ENCODE measurements at places on chromosomes 16 and 17.

- DNase-seq = no peak
Measured at GRCh38 chr17:76710863-76711611, at the start of gene MXRA7. Gene MXRA7, minus strand, starts transcription at chr17:76710965. Its CDS starts 19 bp downstream, at chr17:76710946.

DNA sequence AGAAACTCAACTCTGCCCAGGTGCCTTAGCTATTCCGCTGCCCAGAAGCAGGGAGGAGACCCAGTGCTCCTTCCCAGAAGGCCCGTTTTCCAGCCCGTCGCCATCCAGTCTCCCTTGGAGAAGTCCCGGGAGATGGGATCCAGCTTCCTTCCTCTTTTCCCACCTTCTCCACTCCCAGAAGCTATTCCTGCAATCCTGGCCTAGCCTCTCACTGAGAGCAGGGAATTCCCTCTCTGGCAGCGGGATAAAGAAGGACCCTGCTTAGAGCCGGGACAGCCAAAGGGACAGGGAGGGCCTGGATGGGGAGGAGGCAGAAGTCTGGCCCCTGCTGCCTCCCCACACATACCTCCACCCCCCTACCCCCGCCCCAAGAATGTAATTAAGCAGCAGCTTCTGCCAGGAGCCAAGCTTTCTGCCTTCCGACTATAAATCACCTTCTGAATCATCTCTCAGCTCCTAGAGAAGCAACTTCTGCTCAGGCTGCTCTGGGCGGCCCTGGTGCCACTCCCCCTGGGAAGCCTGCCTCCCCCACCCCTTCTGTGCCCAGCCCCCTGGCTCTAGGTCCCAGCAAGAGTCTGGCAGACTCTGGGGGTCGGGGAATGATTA is 6.4 kb downstream of the WNT3 start:
- no peak for DNase-seq

GRCh38 chr16:81645266-81645694 is 133.8 kb upstream of the PLCG2 start:
- no peak for DNase-seq

GRCh38 chr17:72176951-72177660 is 56.3 kb downstream of the SOX9 start:
- DNase-seq = no peak

DNA sequence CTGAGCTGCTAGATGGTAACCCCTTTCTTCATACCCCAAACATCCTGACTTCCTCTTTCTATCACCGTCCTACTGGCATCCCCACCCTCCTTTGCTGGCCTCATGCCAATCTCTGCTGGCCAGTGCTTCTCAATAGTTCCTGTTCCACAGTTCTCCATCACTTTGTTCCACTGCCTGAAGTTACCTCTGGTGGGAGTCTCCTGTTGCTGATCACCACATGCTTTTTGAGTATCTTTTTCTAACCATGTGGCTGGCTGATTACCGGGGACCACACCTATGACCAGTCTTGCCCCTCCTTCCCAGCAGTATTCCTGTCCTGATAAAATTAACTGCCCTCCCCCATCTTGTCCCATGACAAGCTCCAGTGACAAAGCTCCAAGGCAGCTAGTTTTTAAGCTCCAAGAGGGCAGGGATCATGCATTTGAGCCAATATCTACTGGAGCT is 380.4 kb upstream of the CCL2 start:
- DNase-seq = no peak

DNA sequence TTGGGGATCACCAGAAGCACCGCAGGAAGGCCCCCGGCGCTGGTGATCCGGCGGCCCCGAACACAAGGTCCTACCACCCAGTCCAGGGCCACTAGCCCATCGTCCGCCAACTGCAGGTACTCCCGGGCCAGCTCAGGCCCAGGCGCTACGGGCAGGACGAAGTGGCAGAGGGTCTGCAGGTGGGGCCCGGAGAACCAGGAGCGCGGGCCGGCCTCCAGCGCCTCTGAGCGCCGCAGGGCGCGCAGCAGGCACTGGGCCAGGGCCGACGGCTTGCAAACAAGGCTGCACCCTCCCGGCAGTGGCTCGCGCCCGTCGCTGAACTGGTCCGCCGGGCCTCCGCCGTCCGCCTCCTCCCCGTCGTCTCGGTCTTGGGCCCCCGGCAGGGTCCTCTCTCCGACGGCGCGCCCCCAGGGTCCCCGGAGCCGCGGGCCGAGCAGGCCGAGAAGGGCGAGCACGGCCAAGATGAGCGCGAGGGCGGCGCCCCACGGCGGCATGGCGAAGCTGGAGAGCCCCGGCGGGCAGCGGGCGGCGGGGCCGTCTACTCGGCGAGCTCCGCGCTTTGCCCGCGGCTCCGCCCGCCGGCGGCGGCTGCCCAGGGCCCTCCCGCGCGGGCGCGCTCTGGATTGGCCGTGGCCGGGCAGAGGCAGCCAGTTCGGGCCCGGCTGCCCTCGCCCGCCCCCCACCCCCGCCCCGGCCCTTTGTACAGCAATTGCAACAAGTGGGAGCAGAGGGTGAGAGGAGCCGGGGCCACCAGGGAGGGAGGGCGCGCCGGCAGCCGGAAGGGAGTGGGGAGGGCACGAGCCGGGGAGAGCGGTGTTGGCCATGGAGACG is at the start of gene ABHD15:
TSS of gene ABHD15 (minus strand) at position 565 of the 831 bp plus-strand sequence. CDS start at position 494, 71 bp downstream.
- DNase-seq = peak; percentile 87

DNA sequence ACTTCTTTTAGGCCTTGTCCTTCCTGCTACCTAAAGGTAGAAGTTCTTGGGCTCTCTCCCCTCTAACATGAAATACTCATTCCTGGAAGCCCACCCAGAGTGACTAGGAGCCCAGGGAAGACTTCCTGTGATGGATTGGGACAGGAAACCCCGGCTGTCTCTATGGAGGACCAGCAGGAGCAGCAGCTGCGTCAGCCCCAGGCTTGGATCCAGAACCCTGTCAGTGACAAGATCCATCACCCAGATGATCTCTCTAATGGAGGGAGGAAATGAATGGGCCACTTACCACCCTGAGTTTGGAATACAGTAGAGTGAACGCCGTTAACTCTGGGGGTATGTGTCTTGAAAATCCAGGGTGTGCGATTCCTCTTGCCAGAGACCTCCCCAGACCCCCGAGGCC is 195.7 kb upstream of the WSCD1 start:
- DNase-seq = no peak

DNA sequence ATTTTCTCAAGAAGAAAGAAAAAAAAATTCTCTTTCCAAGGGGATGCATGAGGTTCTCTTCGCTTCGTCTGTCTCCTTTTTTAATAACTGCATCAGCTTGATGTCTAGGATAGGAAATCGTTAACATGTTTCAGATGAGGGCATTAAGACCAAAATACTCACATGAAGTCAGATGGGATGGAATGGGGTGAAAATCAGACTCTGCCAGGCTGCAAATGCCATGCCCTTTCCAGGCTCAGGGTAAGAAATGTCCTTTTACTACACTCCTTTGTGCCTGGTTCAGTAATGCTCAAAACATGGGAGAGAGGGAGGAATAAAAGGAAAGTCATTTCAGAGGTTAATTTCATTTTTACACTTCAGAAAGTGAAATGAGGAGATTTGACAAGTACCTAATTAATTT is 21.7 kb upstream of the ERCC4 start:
- DNase-seq = no peak

GRCh38 chr17:9050801-9051401 is 29.6 kb downstream of the NTN1 start:
- no peak for DNase-seq
